ENCODE measurements at places on chromosomes 7 and 10.

DNA sequence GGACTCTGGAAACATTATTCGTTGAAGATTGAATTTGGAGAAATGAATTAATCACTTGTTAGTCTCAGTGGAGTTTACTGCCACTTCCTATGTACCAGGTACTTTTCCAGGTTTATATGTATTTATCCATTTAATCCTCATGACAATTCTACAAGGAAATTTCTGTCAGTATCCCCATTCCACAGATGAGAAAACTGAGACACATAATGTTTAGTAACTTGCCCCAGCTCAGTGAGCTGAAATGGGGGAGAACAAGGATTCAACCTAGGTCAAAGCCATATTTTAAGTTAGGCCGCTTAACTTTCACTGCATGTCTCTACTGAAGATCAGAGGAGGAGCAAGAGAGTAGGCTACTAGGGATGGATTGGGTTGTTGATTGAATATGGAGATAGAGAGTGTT is 4.6 kb upstream of the SCIN start:
- no peak for DNase-seq

- no peak for DNase-seq
Observed at GRCh38 chr7:29567174-29567573, 3.5 kb downstream of the PRR15 start.

DNA sequence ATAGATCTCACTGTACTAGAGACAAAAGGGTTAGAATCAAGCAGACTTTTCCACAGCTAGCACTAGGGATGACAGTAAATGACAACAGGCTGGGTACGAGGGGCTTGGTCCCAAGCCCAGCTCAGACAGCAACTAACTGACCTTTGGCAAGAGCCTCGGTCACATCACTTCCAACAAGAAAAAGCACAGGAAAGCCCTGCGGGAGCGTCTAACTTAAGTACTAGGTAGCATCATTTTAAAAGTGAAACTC is 22.8 kb downstream of the CALML3 start:
- no peak for DNase-seq

DNA sequence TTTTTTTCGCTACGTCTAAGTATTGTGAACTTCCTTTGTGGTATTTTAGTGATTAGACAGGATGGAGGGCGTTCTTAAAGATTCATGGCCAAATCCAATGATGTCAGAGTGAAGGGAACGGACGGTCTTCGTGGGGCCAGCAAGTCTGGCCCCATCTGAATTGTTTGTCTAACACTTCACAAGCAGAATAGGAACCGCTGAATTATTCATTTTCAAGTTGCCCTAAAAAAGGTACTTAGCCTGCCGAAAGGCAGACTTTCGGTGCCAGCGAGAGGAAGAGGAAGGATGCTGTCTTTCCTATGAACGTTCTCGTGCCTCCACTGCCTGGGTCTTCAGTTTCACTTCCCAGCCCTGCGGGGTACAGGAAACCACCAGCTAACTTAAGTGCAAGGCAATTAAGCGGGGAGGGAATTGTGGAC is 145.7 kb upstream of the SH2B2 start:
- peak; percentile 54 for DNase-seq

DNA sequence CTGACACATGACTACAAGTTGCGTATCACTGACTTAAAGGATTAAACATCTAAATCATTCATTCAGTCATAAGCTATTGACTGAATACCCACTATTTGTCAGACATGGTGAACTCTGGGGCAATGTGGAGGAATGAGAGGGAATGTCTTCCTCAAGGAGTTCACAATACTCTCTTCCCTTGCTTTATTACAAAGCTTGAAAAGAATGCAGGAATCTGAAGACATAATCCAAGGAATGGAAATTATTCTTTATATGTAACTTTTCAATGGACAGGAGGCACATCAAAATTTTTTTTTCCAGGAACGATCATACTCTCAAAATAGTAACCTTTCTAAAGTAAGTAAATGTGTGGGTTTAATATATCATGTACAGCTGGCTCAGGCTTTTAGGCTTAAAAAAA is 111.9 kb downstream of the ATXN7L1 start:
- DNase-seq, result no peak

- no peak for DNase-seq
Observed at GRCh38 chr10:107098326-107098725, 66.2 kb downstream of the SORCS1 start.

GRCh38 chr7:47573758-47574481 is 8.0 kb downstream of the TNS3 start:
- DNase-seq, result no peak

GRCh38 chr10:67670401-67670800 is 25.6 kb downstream of the CTNNA3 start:
- DNase-seq, result no peak

DNA sequence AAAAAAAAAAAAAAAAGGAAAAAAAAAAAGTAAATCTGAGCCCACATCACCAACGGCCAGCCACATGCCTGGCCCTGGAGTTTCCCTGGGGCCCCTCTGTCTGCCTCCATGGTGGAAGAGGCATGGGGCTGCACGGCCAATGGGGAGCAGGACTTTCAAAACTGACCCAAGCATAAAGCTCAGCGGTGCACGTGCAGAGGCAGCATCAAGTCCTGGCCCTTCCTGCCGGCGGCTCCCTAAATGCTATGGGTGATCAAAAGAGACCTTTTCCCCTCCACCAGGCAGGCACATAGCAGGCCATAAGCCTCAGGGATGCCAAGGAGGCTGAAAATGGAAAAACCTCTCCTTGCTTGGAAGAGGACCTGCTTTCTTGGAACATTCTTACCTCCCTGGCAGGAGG is 94.3 kb downstream of the OAT start:
- DNase-seq, result no peak

GRCh38 chr10:67476201-67476600 is 219.8 kb downstream of the CTNNA3 start:
- DNase-seq, result no peak

DNA sequence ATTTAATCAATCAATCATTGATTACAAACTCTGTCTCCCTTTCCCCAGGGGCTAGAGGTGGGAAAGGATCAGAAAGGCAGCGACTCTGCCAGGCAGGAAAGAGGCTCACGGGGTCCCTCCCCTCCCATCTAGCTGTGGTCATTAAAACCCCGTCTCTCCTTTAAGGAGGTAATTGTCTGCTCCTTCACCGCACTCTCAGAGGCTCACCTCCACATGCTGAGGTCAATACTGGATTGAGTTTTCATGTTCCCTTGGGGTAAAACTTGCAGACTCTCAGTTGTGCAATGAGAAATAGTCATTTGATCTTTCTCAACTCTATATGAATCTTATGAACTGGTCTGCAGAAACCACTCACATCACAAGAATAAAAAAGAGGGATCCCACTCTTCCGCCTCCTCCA is 368.8 kb downstream of the ADRA2A start:
- DNase-seq, result no peak

GRCh38 chr7:6416516-6417145 is 31.1 kb downstream of the DAGLB start:
- DNase-seq, result no peak

DNA sequence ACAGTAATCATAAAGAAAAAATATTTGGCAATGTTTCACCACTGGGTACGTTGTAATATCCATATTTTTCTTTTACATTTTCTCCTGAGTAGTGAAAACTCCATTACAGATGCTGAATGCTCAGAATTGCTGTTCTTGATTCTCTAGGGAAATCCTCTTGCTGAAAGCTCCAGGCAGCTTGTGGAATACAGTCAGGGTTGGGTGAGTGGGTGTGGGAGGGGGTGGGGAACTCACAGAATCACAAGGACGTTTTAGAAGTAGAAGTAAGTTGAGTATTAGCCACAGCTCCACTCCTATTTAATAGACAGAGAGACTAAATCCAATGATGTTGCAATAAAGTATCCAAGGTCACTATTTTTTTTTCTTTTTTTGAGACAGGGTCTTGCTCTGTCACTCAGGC is 1270.9 kb downstream of the TYW1 start:
- no peak for DNase-seq

- no peak for DNase-seq
Observed at GRCh38 chr7:82294382-82294784, 149.2 kb downstream of the CACNA2D1 start.

- no peak for DNase-seq
Observed at GRCh38 chr7:151623766-151624165, 104.1 kb upstream of the RHEB start.

DNA sequence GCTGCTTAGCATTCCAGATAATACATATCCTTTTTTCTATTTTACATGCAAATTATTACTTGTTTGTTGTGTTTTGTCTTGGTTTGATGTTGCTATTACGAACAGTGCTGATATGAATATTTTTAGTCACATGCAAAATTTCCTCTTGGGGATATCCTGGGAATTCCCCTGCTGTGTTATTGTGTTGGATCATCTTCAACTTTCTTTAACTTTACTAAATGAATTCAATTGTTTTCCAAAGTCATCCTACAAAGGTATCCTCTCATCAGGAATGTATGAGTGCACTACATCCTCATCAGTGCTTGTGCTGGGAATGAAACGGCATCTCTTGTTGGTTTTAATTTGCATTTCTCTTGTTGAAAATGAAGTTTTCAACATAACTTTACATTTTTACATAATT is 87.1 kb downstream of the AASS start:
- DNase-seq, result no peak

DNA sequence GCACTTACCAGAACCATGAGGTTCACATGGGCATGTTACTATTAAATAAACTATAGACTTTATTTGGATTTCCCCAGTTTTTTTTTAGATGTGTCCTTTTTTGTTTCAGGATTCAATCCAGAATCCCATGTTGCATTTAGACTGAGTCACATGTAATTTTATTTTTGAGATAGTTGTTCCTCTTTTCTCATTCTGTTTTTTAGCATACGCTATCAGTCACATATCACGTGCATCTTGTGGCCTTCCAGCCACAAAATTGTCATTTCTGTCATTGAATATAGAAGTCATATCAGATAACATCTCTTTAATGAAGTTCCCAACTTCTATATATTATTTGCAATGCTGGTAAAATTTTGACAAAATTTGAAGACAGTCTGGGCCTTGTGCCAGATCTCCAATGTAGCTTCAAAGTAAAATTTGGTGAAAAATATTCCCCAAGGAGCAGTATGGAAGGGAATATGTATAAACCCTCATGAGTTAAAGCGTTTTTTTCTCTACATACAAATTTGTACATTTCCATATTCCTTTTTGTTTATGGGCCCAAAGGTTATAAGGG is 132.3 kb upstream of the MKI67 start:
- no peak for DNase-seq

DNA sequence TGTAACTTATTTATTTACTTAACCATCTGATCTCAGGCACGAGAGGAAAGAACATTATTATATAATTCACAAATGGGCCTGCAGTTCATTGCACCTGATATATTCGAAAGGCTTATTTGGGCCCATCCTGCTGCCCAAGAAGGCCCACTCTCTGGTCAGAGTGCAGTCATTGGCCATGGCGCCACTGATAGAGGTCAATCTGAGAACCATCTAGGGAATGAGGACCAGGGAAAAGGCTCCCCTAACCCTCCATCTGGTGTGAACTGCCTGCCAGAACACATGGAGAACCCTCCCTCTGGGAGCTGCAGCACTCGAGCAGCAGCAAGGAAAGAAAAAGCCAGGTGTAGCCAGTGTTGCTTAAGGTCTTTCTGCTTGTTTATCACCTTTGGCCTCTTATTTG is 136.6 kb downstream of the REEP3 start:
- no peak for DNase-seq

- DNase-seq, result no peak
Observed at GRCh38 chr7:30175180-30175579, 40.4 kb downstream of the MTURN start.

GRCh38 chr7:134757938-134758337 is 21.5 kb upstream of the CALD1 start:
- no peak for DNase-seq

GRCh38 chr10:119087271-119087882 is 6.8 kb upstream of the EIF3A start:
- DNase-seq, result no peak

- DNase-seq, result no peak
Observed at GRCh38 chr7:155261031-155261985, 36.4 kb upstream of the INSIG1 start.

DNA sequence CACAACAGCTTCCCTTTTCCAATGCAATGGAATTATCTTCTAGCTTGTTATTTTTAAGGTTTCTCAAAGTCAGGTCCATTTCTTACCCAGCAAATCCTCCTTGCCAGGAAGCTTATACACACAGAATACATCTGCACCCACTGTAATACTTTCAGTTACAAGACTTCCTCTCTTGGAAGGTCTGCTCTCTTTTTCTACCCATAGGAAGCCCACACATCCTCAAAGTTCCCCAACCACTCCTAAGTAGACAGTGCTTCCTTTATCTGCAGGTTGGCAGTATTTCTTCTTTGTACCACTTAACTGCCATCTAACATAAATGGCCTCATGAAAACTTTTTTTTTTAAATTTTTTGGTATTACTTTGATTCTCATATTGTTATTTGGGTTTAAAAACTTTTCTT is 155.6 kb downstream of the TAX1BP1 start:
- no peak for DNase-seq

- no peak for DNase-seq
Observed at GRCh38 chr10:14712991-14713424, 61.7 kb downstream of the FAM107B start.

- no peak for DNase-seq
Observed at GRCh38 chr7:20474249-20474648, 141.2 kb upstream of the ABCB5 start.

- DNase-seq, result no peak
Observed at GRCh38 chr10:58723186-58723585, 210.5 kb downstream of the BICC1 start.

DNA sequence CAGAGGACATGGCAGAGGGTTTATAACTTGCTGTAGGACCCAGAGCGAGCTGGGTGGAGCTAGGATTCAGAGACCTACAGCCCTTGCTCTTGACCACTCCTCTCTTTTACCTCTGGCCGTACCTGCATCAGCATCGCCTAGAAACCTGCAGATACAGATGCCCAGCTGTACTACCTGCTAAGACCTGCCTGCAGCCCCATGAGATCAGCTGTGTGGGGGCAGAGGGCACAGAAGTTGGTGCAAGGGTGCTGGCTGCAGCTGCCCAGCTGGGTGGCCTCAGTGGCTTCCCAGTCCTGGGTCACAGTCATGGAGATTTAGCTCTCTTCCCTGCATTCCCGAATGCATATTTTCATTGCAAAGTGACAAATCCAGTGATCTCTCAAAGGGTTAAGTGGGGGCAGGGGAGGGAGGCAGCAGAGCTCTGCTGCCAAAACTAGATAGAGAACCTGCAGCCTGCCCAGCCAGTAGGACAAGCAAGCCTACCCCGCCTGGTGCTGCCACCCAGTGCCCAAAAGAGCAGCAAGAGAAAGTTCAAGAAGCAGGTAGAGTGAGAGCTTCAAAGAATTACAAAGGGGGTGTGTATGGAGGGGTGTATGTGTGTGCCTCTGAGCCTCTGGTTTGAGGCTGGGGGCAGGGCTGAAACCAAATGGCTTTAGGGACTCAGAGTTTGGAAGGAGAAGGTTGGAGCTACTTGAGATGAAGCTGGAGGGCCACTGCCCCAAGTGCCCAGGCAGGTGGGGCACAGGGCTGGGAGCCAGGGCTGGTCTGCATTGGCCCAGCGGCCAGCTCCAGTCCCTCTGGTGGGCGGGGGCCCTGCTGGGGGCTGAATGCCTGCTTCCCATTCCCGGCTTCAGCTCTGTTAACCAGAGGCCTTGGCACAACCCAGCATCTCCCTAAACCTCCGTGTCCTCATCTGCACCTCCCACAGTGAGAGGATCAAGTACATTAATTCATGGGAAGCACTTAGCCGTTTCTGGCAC is 6.9 kb downstream of the FAM241B start:
- peak; percentile 36 for DNase-seq
